ENCODE measurements at places on chromosomes 1 and 21.

- DNase-seq: no peak
These were observed 55.8 kb downstream of the LGR6 start for GRCh38 chr1:202249436-202249835.

DNA sequence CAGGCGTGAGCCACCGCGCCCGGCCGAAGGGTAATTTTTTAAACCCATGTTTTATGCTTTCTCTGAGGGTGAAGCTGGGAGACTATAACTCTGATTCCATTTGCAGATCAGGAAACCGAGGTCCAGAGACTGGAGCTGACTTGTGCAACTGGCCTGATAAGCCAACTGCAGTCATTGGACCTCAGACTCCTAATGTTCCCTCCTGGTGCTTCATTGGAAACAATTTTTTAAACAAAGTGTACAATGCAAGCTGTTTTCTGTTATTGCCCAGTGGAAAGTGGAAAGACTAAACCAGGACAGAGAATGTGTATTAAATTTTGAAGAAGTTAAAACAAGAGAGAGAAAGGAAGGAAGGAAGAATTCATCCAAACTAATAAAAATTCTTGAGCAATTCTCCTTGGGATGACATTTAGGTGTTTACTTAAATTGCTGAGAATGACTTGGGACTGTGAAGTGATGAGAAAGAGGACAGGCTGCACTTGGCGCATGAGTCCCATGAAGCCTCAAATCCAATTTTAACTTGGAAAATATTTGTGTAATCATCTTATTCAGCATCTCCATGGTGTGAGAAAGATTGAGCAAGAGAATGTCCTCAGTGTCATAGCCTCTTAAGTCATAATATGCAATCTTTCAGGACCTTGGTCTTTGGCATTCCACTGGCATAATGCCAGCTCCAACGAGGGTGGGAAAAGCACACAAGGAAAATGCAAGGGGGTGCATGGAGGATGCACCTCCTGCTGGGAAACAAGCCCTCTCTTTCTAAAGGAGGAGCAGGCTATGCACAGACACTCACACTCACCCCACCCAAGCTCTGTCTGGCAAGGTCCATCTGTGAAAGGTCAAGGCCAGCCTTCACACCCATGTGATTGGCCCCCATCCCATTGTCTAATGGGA lies 342.0 kb downstream of the SIPA1L2 start:
- DNase-seq: no peak

DNA sequence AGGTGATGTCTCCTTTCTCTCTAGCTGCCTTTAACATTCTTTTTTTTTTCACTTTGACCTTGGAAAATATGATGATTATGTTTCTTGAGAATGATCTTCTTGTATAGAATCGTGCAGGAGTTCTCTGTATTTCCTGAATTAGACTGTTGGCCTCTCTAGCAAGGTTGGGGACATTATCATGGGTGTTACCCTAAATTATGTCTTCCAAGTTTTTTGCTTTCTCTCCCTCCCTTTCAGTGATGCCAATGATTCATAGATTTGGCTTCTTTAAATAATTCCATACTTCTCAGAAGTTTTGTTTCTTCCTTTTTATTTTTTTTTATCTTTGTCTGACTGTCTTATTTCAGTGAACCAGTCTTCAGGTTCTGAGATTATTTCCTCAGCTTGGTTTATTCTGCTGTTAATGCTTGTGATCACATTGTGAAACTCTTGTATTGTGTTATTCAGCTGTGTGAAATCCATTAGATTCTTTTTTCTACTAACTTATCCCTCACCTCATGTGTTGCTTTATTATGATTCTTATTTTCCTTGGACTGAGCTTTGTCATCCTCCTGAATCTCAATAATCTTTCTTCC lies 268.4 kb upstream of the NRIP1 start:
- no peak for DNase-seq

DNA sequence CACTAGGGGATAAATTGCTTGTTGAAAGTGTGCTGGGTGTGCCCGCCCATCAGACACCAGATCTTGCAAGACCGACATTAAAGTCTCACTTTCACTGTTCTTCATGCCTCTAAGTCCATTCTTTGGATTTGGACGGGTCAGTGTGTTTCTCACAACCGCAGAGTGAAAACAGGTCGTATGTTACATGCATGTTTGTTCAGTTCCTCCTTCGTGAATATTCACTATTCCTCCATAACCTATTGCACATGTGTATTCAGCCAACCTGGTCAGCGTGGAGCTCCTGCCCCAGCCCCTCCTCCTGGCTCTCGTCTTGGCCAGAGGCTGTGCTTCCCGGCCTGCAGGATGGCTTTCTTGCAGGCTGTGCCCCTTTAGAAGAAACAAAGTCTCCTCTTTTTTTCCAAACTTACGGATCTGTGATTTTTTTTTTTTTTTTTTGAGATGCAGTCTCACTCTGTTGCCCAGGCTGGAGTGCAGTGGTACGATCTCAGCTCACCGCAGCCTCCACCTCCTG lies 2.2 kb upstream of the KRTAP10-6 start:
- DNase-seq: no peak

GRCh38 chr1:47985018-47985417 lies 12.2 kb downstream of the TRABD2B start:
- DNase-seq: no peak

GRCh38 chr1:89476072-89476471 lies 48.6 kb upstream of the LRRC8B start:
- DNase-seq: no peak

- DNase-seq: no peak
These were observed 31.8 kb downstream of the LRRC52 start for GRCh38 chr1:165575468-165576099.

GRCh38 chr1:64493831-64494230 lies 23.9 kb downstream of the CACHD1 start:
- DNase-seq: no peak

DNA sequence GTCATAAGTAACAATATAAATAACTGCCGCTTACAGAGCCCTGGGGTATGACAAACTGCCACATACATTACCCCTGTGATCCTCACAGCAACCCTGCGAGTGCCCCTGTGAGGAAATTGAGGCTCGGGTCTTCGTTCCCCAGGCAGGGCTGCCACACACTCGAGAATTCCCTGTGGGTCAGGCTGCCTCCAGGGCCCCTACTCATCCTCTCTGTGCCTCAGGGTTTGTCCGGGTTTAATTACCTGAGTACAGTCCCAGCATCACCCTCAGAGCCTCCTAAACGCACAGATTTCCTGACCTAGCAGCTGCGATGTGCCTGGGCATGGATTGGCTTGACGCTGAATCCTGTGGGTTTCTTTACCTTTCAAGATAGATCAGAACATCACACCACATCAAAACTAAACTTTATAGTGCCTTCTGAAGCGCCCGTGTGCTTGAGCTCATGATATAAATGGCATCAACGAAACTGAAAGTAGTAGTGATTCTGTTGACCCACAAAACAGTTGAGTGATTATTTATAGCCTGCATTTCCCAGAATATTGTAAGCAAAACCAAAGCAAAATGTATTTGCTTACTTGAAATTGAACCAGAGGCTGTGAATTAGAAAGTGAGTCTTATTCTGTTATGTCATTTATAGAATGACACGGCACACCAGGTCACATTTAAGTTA lies 14.0 kb downstream of the SLC37A1 start:
- DNase-seq: no peak

GRCh38 chr1:157025385-157025784 lies 20.2 kb downstream of the ARHGEF11 start:
- DNase-seq: no peak

GRCh38 chr1:226863446-226863845 lies 7.0 kb upstream of the PSEN2 start:
- peak; percentile 25 for DNase-seq

GRCh38 chr21:43851593-43851992 lies 13.4 kb upstream of the AGPAT3 start:
- DNase-seq: no peak

DNA sequence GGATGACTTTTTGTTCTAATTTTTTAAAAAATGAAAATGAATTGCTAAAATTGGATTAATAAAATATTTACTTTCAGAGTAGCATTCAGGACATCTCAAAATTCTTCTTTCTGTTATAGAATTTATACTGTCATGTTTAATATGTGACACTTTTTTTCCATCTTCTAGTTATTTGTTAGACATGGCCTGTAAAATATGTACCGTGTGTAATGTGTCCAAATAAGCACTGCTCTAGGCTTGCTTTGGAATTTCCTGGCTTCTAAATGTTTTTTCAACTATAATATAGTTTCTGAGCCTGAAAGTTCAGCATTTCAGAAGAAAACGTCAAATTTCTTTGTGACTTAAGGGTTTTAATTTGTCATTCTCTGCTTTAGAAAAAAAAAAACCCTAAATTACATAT lies 243.6 kb downstream of the DNM3 start:
- no peak for DNase-seq

GRCh38 chr1:47409311-47410067 lies 6.6 kb upstream of the FOXE3 start:
- peak; percentile 69 for DNase-seq

GRCh38 chr1:60791226-60791625 lies 291.1 kb upstream of the NFIA start:
- DNase-seq: no peak

All from kidney glomerular epithelial cell (primary cell).